ENCODE measurements at places on chromosomes 3 and 15.
A peak's percentile ranks its signal among the peaks of the same experiment; 100 is the strongest.

- no peak for DNase-seq
These were observed 805 bp upstream of the RGMA start for GRCh38 chr15:93089727-93090305.

DNA sequence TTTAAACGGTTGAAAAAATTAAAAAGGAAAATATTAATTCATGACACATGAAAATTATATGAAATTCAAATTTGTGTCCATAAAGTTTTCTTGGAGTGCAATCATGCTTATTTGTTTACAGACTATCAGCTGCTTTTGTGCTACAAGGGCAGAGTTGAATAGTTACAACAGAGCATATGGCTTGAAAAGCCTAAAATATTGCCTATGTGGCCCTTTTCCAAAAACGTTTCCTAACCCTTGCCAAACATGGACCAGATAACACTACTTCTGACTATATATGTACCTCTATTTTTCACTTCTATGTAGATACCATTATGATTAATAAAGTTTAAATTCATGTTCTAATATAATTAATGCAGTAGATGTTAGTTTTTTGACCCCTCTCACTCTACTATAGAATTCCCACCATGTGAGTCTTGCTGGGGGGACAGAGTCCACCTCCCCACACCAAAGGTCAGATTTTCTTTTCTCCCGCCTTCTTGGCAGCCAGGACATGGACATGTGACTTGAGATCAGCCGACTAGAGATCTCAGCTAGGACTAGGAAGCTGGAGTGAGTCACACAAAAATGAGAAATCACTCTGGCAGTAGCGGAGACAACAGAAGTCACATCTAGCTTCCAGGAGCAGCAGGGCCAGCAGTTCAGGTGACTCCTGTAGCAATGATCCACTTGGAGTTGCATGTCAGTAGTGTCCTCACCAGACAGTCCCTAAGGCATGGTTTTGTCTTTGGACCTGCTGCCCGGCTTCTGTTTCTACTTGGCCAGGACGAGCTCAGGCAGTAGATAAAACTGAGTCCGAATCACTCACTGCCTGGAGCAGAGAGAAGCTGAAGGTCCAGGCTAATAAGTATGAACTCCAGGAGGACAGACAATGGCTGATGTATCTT is 22.4 kb downstream of the CIAO2A start:
- DNase-seq = no peak

DNA sequence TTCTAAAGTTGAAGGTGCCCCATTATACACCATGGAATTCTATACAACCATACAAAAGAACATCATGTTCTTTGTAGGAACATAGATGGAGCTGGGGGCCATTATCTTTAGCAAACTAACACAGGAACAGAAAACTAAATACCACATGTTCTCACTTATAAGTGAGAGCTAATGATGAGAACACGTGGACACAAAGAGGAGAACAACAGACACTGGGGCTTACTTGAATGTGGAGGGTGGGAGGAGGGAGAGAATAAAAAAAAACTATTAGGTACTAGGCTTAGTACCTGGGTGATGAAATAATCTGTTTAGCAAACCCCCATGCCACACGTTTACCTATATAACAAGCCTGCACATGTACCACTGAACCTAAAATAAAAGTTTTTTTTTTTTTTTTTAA is 342.7 kb downstream of the PLCL2 start:
- DNase-seq = no peak

DNA sequence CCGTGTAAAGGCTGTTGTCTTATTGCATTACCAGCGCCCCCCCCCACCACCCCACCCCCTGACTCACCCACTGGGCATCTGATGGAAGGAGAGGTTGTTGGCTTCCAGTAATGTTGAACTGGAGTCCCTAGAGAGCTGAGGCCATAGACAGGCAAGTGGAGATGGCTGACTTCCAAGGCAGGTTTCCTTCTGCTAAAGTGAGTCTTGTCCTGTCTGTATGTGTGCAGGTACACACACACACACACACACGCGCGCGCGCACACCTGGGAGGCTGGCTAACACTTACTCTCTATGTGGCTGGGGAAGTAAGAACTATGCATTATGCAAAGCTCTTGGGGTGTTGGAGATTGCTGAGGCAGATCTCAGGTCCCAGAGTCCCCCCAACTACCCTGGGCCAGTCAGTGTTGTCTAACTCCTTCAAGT is 1.6 kb upstream of the KY start:
- no peak for DNase-seq

GRCh38 chr3:157082305-157082982 is 77.5 kb downstream of the CCNL1 start:
- peak; percentile 38 for DNase-seq

DNA sequence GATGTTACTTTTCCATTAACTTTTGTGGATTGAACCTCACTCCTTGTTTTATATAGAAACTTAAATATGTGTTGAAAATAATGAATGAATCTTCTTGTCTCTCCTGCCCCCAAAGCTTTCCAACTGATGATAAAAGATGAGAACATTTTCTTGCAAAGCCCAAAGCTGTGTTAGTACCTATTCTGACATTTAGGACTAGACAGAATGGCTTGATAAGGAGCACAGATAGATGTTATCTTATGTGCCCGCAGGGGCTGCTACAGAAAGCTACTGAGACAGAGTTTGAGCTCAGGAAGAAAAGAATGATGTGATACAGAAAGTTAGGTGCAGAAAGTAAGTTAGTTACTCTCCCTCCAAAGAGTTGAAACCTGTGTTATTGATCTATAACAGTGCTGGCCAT is 109.4 kb upstream of the ATP11B start:
- DNase-seq = no peak

GRCh38 chr15:90497912-90498311 is 31.8 kb upstream of the CRTC3 start:
- DNase-seq = no peak

GRCh38 chr15:31202953-31203352 is 101.4 kb upstream of the TRPM1 start:
- no peak for DNase-seq

DNA sequence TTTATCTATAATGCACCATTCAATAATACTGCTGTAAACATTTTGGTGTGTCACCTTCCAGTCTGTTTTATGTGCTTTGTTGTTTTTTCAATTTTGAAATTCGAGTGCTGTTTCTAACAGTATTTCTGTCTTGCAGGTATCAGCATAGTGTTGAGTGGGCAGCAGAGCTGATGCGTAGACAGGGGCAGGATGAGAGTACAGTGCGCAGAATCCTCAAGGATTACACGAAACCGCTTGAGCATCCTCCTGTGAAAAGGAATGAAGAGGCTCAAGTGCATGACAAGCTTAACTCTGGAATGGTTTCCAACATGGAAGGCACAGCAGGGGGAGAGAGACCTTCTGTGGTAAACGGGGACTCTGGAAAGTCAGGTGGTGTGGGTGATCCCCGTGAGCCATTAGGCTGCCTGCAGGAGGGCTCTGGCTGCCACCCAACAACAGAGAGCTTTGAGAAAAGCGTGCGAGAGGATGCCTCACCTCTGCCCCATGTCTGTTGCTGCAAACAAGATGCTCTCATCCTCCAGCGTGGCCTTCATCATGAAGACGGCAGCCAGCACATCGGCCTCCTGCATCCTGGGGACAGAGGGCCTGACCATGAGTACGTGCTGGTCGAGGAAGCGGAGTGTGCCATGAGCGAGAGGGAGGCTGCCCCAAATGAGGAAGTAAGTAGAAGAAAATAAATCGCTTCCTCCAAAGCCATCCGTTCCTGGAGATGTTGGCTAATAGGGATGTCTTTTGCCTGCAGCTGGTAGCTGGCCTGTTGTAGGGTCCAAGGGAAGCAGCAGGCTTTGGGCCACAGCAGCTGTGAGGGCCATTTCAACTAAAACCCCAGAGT is 19.1 kb downstream of the TSEN2 start:
- DNase-seq = no peak

- DNase-seq = no peak
These were observed 89.4 kb downstream of the RFTN1 start for GRCh38 chr3:16423947-16424673.

- DNase-seq = no peak
These were observed 42.7 kb downstream of the THBS1 start for GRCh38 chr15:39623529-39623931.

DNA sequence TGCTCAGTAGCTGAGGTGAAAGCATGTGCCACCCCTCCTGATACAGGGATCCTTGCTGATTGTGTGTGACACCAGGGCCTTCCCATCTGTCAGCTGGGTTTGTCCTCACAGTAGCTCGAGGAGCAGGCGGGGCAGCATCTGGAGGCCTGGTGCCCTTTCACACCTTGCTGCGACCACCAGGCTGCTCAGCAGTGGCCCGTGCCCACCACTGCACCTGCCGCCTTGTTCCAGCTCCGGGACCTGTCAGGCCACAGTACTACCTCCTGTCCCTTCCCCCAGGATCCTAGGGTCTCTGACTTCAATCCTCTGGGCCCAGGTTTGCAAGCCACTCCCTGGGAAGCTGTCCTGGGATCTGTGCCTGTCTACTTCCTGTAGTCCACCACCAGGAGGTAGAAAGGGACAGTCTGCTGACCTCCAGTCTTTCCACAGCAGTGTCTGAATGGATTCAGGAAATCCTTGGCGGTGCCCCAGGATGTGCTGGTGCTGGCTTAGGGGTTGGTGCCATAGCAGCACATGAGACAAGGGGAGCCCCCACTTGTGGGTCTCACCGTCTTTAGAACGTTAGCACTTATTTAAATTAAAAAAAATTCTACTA is 27.5 kb downstream of the APBA2 start:
- no peak for DNase-seq

GRCh38 chr3:72665701-72666446 is 182.4 kb downstream of the SHQ1 start:
- peak; percentile 44 for DNase-seq

- no peak for DNase-seq
These were observed 562.5 kb downstream of the UNC13C start for GRCh38 chr15:54540721-54541120.

- no peak for DNase-seq
These were observed 11.4 kb downstream of the TMED3 start for GRCh38 chr15:79322306-79322705.

GRCh38 chr15:33547876-33548275 is 237.1 kb downstream of the RYR3 start:
- DNase-seq = no peak

DNA sequence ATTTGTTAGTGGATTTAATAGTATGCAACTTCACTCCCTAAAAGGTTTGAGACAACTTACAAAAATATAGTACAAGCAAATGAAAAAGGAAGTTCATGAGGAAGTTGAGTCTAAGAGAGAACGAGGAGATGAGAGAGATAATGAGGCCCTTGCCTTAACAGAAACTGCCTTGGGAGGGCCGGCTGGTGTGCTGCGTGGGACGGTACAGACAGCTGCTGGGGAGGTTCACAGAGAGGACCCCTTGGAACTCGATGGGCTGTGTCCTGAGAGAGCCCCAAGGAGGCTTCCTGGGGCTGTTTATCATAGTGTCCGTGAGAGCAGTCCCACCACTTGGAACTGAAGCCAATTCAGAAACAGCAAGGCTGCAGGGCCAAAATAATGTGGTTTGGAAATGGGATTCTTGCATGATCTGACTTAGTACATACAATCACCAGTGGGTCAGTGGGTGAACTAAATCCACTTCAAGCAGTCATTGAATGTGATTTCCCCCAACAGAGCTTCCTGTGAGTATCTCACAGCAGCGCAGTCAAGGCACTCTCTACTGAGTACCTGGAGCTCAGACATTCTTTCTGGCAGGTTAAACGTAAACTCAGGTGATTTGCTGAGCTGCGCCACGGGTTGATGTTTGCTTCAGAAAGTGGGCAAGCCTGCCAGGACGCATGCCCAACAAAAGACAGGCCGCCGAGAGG is 90.8 kb downstream of the CRTC3 start:
- DNase-seq = no peak

GRCh38 chr3:140290105-140290504 is 355.1 kb downstream of the CLSTN2 start:
- DNase-seq = peak; percentile 43

GRCh38 chr15:38551720-38552648 is 12.6 kb downstream of the RASGRP1 start:
- DNase-seq = no peak

DNA sequence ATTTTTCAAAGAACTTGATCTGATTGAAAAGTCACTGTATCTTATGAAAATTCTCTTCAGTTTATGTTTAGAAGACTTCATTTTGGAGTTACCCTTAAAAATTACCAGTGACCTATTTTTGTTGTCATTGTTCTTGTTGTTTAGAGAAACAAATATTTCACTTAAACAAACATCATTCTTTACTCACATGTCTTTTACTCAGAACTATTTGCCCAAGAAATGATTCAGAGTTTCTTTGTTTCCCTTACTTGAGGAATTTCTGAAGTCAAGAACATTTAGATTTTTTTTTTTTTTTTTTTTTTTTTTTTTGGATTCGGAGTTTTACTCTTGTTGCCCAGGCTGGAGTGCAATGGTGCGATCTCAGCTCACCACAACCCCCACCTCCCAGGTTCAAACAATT is 259.6 kb upstream of the UBE2E1 start:
- peak; percentile 65 for DNase-seq

DNA sequence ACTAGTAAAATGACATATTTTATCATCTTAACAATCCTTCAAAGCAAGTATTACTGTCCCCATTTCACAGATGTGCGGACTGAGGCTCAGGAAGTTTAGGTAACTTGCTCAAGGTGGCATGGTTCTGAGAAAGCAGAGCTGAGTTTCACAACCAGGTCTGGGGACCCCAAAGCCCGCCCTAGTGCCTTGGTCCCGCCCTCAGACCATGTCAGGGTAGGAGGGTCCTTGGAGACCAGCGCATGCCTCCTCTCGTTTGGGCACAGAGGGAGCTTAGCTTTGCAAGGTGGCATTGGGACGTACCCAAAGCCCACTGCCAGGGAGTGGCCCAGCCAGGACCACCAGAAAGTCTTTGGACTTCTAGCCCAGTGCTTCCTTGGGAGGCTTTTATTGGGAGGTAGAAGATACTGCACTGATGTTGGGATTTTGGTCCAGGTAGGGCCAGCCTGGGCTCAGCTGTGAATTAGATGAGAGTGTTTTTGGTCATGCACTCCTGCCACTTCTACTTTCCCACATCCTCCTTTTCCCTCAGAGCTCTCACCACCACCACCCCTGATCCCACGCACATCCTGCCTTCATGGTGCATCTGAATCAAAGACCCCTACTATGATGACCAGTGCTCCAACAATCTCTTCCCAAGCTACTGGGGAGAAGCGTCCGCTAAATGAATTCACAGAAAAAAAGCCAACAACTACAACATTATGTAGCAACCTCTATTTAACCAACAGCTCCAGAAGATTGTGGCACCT is 307.9 kb downstream of the TLE3 start:
- no peak for DNase-seq

GRCh38 chr3:50325113-50325480 is 2.6 kb upstream of the HYAL2 start:
- DNase-seq = no peak

DNA sequence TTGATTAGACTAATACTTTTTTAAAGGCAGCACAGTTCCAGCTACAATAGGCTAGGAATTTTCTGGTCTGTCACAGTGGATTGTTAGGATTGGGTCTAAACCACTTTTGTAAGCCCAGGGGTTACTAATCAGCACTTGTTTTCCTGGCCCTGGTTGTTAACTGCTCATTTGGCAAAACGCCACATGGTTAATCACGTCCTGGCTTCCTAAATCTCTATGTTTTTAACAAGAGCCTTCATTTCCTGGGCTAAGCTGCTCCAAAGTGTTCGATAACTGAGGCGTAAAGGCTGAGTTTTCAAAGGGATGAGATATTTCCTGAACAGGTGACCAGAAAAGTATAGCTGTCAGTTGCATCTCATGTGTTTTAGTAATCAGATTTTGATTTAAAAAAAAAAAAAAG is 38.9 kb upstream of the CLRN1 start:
- no peak for DNase-seq

GRCh38 chr3:100022506-100022905 is 91.8 kb downstream of the FILIP1L start:
- DNase-seq = no peak

GRCh38 chr3:102827386-102827785 is 392.6 kb downstream of the ZPLD1 start:
- DNase-seq = no peak
